Tibial artery (tissue), 4 donors: ENCODE measurements at places on chromosomes 4 and X.
A peak's percentile ranks its signal among the peaks of the same experiment; 100 is the strongest.

GRCh38 chrX:133287860-133288259 lies 69.7 kb upstream of the TFDP3 start:
- H3K36me3 ChIP-seq = no peaks in the 10 kb centered on the region
- H3K4me3 ChIP-seq = no peak overlapping the region
- no peak for DNase-seq
- H3K27ac ChIP-seq = no peak overlapping the region

DNA sequence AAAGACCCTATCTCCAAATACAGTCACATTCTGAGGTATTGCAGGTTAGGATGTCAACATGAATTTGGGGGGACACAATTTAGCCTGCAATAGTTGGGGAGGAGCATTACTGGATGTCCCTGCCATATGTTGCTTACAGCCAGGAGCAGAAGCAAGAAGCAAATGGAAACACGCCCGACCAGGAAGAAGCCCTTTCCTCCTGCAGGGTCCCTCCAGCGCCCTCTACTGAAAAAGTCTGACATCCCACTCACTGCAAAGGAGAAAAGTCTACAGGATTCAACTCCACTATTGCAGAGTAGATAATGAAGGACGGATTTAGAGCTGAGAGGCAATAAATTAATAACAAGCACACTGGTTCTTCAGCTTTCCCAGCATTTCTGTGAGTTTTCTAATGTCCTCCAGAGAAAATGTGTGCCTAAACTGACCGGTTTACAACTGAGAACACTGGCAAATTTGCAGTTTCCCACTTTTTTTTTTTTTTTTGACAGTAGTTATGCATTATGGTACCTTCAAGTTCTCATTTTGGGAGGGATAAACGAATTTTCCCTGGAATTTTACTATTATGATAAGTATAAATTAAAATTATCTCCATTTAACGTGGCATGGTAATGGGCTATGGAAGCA lies 31.7 kb downstream of the COQ2 start:
- H3K27ac ChIP-seq = no peak overlapping the region
- H3K4me1 ChIP-seq = peaks cover 27% of the 10 kb centered on the region
- no peak for DNase-seq
- H3K4me3 ChIP-seq = no peak overlapping the region

DNA sequence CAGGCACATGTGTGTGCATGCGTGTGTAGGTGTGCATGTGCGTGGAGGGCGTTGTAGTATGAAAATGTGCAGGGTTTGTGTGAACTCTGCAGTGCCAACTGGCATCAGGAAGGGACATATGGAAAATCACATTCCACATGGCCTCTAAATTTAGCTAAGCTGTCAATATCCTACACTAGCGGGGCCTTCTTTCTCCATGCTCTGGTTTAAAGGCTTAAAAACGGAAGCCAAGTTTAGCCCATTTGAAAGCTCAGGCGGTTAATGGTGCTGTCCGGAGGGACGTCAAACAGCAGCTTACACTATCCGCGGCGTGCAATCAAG lies 144.1 kb upstream of the NOCT start:
- no peaks in the 10 kb centered on the region for H3K36me3 ChIP-seq
- H3K4me3 ChIP-seq = no peak overlapping the region
- H3K27ac ChIP-seq = no peak overlapping the region
- DNase-seq = no peak
- H3K4me1 ChIP-seq = no peaks in the 10 kb centered on the region

GRCh38 chr4:86286726-86287125 lies 73.1 kb downstream of the MAPK10 start:
- H3K4me3 ChIP-seq = no peak overlapping the region
- no peak overlapping the region for H3K27ac ChIP-seq
- no peaks in the 10 kb centered on the region for H3K4me1 ChIP-seq
- H3K27me3 ChIP-seq = no peaks in the 10 kb centered on the region
- no peaks in the 10 kb centered on the region for H3K36me3 ChIP-seq

GRCh38 chr4:114137984-114138383 lies 158.5 kb upstream of the ARSJ start:
- H3K36me3 ChIP-seq = no peaks in the 10 kb centered on the region
- no peak for DNase-seq
- no peak overlapping the region for H3K27ac ChIP-seq
- no peaks in the 10 kb centered on the region for H3K27me3 ChIP-seq
- no peaks in the 10 kb centered on the region for H3K4me1 ChIP-seq

GRCh38 chr4:6939761-6940743 lies 30.4 kb downstream of the TBC1D14 start:
- no peaks in the 10 kb centered on the region for H3K27me3 ChIP-seq
- no peaks in the 10 kb centered on the region for H3K36me3 ChIP-seq
- DNase-seq = no peak
- peaks cover 20% of the 10 kb centered on the region for H3K4me1 ChIP-seq
- H3K4me3 ChIP-seq = no peak overlapping the region

GRCh38 chrX:124975456-124975855 lies 344.2 kb upstream of the TEX13C start:
- H3K4me3 ChIP-seq = no peak overlapping the region
- no peaks in the 10 kb centered on the region for H3K36me3 ChIP-seq
- no peak for DNase-seq
- H3K4me1 ChIP-seq = no peaks in the 10 kb centered on the region
- H3K27me3 ChIP-seq = no peaks in the 10 kb centered on the region

- H3K36me3 ChIP-seq = no peaks in the 10 kb centered on the region
- H3K4me3 ChIP-seq = no peak overlapping the region
- H3K27ac ChIP-seq = no peak overlapping the region
- DNase-seq = no peak
These were observed 12.5 kb upstream of the ART3 start for GRCh38 chr4:76061982-76062381.

- H3K27me3 ChIP-seq = no peaks in the 10 kb centered on the region
- no peak overlapping the region for H3K4me3 ChIP-seq
- H3K27ac ChIP-seq = no peak overlapping the region
- no peaks in the 10 kb centered on the region for H3K36me3 ChIP-seq
- DNase-seq = no peak
These were observed 11.5 kb downstream of the LIMCH1 start for GRCh38 chr4:41549478-41549877.

- no peak overlapping the region for H3K4me3 ChIP-seq
- H3K27me3 ChIP-seq = no peaks in the 10 kb centered on the region
- H3K27ac ChIP-seq = no peak overlapping the region
- no peaks in the 10 kb centered on the region for H3K36me3 ChIP-seq
- peaks cover 6% of the 10 kb centered on the region for H3K4me1 ChIP-seq
These were observed 124.4 kb upstream of the PCDH18 start for GRCh38 chr4:137656661-137657060.

- no peak overlapping the region for H3K4me3 ChIP-seq
- H3K4me1 ChIP-seq = no peaks in the 10 kb centered on the region
- H3K36me3 ChIP-seq = no peaks in the 10 kb centered on the region
These were observed 57.3 kb downstream of the JAKMIP1 start for GRCh38 chr4:6142935-6143602.

DNA sequence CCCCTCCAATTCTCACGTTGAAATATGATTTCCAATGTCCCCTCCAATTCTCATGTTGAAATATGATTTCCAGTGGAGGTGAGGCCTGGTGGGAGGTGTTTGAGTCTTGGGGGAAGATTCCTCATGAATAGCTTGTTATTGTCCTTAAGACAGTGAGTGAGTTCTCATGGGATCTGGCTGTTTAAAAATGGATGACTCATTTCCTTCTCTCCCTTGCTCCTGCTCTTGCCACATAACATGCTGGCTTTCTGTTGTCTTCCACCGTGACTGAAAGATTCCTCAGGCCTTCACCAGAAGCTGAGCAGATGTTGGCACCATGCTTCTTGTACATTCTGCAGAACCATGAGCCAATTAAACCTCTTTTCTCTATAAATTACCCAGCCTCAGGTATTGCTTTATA lies 346.8 kb upstream of the TECRL start:
- H3K4me1 ChIP-seq = no peaks in the 10 kb centered on the region
- DNase-seq = no peak
- no peak overlapping the region for H3K4me3 ChIP-seq
- H3K36me3 ChIP-seq = no peaks in the 10 kb centered on the region

DNA sequence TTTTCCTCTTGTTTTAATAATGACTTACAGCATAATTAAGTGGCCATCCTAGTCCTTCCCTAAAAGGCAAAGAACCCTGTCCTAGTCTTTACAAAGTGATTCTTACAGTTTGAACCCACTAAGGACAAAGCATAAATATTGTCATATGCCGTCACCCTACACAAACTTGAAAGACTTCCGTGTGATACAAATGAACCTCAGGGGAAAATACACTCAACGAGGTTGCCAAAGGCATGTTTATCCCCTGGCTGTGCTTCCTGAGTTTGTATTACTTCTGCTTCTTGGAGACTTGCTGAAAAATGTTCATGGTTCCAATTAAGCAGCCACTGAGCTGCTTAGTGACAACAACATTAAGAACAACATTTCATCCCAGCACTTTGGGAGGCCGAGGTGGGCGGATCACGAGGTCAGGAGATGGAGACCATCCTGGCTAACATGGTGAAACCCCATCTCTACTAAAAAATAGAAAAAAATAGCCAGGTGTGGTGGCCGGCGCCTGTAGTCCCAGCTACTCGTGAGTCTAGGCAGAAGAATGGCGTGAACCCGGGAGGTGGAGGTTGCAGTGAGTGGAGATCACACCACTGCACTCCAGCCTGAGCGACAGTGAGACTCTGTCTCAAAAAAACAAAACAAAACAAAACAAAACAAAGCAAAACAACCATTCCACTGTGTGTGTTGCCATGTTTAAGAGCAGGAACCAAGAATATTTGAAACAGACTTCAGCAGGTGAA lies 16.2 kb downstream of the RASSF6 start:
- H3K4me1 ChIP-seq = no peaks in the 10 kb centered on the region
- no peak overlapping the region for H3K4me3 ChIP-seq
- H3K36me3 ChIP-seq = no peaks in the 10 kb centered on the region
- DNase-seq = no peak
- H3K27ac ChIP-seq = no peak overlapping the region

DNA sequence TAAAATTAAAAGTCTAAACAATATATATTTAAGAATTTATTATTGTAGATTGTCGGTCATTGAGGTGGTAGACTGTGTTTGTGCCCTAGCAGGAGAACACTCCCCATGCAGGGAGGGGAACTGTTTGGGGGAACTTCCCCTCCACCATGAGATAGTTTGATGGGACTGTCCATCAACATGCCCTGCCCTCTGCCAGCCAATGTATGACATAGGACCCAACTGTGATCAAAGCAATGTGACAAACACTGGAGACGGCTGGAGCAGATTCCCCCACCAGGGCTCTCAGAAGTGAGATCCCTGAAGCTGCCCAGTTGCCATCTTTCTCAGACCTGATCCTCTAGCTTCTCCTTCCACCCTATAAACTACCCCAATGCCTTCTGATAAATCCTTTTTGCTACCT lies 44.9 kb downstream of the SH3KBP1 start:
- no peaks in the 10 kb centered on the region for H3K36me3 ChIP-seq
- H3K27me3 ChIP-seq = no peaks in the 10 kb centered on the region
- no peaks in the 10 kb centered on the region for H3K4me1 ChIP-seq
- H3K27ac ChIP-seq = no peak overlapping the region
- no peak for DNase-seq

DNA sequence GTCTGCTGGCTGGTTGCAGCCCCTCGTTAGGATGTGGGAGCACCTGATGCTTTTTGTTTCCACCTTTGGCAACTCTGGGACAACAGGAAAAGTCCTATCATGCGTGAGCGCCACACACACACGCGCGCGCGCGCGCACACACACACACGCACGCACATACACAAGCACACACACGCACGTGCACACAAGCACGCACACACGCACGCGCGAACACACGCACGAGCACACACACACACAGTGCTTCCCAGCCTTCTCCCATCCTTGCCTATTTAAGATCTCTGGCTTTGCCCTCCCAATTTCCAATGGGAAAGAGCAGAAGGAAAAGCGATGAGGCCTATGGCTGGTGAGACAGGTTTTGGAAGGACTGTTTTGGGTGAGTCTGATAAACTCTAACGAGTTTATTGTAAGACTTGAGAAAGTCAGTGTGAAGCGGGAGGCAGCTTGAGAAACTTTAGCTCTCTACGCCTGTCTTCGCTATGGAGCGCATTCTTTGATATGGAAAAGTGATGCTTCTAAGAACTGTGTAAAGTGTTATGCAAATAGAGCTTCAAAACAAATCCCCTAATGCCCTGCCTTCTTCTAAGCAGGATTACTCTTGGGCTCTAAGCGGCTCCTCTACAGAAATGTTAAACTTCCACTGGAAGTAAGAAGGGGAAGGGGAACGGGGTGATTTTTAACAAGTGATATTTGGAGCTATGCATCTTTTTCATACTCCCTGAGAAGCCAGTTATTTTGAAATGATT lies 11.8 kb downstream of the SUPT20HL1 start:
- no peak overlapping the region for H3K27ac ChIP-seq
- DNase-seq = no peak

DNA sequence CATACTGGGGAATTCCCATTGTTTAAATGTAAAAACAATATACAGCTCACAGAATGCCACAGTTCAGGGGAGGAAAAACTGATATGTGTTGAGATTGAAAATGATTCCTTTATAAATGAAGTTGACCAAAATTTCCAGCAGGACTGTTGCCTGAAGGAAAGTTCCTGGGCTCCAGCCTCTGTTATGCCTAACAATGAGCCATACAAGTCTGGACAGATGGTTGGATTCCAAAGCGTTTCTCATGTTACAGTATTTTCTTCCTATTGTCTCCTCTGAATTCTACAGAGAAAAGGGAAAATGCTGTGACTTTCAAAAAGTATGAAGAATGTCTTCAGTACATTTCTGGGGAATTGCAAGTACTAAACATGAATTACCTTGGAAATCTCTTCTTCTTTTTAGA lies 73.3 kb downstream of the ALPK1 start:
- H3K27ac ChIP-seq = no peak overlapping the region
- no peaks in the 10 kb centered on the region for H3K4me1 ChIP-seq
- no peaks in the 10 kb centered on the region for H3K27me3 ChIP-seq
- DNase-seq = no peak
- H3K36me3 ChIP-seq = no peaks in the 10 kb centered on the region
- no peak overlapping the region for H3K4me3 ChIP-seq

DNA sequence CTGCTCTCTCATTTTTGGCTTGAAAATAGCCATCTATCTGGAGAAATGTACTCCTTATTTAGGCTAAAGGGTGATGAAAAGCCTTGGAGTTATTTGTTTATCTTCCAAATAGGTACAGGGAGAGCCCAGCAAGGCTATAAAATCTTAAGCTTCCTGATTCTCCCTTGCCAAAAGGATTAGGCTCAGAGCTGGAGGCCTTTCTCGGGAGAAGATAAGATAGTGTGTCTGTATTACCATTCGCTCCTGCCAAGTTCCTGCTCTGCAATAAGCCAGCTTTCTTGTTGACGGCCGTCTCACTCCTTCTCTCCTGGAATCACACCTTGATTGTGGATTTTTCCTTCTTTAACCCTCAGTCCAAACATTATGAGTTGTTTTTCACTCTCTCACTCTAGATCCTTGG lies 171.8 kb upstream of the TTC29 start:
- H3K4me3 ChIP-seq = no peak overlapping the region
- no peaks in the 10 kb centered on the region for H3K27me3 ChIP-seq
- DNase-seq = no peak
- H3K27ac ChIP-seq = peak overlapping the region; percentile 64

DNA sequence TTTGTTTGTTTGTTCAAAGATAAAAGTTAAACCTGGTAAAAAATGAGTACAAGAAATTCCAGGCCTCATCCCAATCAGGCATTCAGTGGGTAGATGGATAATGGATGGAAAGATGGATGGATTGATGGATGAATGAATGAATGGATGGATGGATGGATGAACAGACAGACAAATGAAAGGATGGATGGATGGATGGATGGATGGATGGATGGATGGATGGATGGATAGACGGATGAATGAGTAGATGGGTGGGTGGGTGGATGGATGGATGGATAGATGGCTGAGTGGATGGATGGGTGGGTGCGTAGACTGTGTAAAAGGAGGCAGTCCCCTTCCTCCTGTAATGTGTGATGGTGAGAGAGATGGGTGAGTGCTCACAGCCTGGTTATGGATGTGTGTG lies 206.7 kb downstream of the FRMPD4 start:
- H3K4me1 ChIP-seq = no peaks in the 10 kb centered on the region
- no peak for DNase-seq
- no peak overlapping the region for H3K4me3 ChIP-seq
- no peaks in the 10 kb centered on the region for H3K27me3 ChIP-seq
- H3K36me3 ChIP-seq = no peaks in the 10 kb centered on the region
- H3K27ac ChIP-seq = no peak overlapping the region
